AG04449 (cell line): ENCODE measurements at places on chromosomes 6 and 20.

- no peak for DNase-seq
Observed at GRCh38 chr6:79862126-79862525, 85.2 kb downstream of the ELOVL4 start.

DNA sequence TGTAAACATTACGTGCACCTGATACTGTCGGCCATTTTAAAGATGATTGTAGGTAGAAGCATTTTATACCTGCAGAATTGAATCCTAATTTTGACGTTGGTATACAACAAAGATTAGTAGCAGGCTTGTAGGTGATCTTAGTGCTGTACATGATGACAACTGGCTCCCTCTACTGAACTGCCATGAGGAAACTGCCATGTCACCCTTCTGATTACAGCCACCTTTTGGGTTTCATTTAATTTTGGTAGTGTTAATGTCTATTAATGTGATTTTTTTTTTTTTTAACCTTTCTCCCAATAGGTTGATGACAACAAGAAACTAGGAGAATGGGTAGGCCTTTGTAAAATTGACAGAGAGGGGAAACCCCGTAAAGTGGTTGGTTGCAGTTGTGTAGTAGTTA, 2.3 kb downstream of the RPS12 start:
- no peak for DNase-seq

- DNase-seq, result peak; percentile 79
Observed at GRCh38 chr20:58623579-58624473, 27.3 kb upstream of the STX16 start.

DNA sequence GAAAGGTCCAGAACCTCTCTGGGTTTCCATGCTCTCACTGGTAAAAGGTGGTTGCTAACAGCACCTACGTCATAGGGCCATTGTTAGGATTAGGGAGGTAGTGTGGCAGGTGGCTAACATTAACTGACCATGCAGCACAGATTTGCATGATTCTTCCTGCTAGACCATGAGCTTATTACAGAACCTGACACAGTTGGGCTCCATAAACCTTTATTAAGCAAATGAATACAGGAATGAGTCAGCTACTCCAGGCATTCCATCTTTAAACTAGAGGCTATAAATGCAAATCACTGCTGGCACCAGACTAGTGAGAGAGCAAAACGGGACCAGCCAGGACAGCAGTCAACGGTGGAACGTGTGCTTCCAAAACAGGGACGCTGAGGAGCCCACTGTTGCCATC, 440.1 kb downstream of the PTPRT start:
- DNase-seq, result no peak

- DNase-seq, result no peak
Observed at GRCh38 chr6:137903933-137904821, 37.1 kb downstream of the TNFAIP3 start.

GRCh38 chr6:14113976-14114375, 3.6 kb upstream of the CD83 start:
- DNase-seq, result no peak

- no peak for DNase-seq
Observed at GRCh38 chr20:44032583-44033331, 118.1 kb downstream of the TOX2 start.

DNA sequence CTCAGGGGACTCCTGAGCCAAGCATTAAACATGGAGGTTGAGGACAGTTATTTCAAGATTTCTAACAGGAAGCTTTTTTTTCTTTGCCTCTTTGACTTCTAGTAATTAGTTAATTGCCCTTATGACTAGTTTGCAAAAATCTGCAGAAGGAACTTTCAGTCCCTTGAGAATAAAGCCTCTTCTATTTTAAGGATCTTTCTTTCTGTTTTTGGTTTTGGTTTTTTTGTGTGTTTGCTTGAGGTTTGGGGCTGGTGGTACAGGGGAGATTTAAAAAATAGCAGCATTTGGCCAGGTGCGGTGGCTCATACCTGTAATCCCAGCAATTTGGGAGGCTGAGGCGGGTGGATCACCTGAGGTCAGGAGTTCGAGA, 259.3 kb downstream of the BMP7 start:
- no peak for DNase-seq

- DNase-seq, result no peak
Observed at GRCh38 chr6:139648430-139649000, 274.1 kb upstream of the CITED2 start.

DNA sequence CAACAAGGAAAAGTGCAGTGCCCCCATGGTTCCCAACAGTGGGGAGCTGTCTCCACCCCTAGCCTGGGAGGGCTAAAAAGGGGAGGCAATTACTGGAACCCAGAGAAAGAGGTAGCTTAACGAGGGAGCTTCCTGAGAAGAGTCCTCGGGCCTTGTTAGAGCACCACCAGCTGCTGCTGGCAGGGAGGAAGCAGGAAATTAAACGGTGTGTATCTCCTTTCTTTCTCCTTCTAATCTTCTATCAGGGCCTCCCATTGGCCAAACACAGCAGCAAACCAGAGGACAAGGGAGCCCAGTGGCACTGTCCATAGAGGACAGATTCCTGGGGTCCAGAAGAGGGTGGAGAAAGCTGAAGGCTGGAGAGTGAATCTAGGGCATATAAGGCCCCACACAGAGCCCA, 7.6 kb upstream of the BTN2A2 start:
- DNase-seq, result no peak

GRCh38 chr6:106629103-106629858, at the start of the genes QRSL1 and RTN4IP1:
TSS of gene QRSL1 (plus strand) at chr6:106629578. CDS start at chr6:106629682, 104 bp downstream.
TSS of gene RTN4IP1 (minus strand) at chr6:106629498. CDS start at chr6:106629021, 477 bp downstream.
- peak; percentile 63 for DNase-seq

DNA sequence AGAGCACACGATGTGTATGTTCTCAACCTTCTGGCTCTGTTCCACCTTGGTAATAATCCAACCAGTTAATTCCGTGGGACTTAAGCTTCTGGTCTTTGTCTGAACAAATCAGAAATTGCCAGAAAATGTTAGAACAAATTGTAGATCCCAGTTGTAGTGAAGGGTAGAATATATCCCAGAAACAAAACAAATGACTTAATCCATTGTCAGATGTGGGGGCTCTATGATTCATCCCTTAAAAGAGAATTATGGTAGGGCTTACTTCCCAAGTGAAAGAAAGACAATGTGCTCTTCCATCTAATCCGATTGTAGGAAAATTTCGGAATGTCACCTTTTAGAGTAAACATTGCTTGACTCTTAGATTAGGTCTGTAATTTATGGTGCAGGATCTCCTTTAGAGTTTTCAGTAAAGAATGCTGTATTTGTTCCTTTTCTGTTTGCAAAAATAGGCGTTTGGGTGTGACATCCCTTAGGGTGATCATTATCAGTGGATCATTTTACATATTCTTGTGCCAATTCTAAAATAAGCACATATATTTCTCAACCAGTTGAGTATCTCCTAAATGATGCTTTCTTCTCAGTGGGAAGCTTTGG, 234.5 kb upstream of the ZNF217 start:
- DNase-seq, result peak; percentile 93

DNA sequence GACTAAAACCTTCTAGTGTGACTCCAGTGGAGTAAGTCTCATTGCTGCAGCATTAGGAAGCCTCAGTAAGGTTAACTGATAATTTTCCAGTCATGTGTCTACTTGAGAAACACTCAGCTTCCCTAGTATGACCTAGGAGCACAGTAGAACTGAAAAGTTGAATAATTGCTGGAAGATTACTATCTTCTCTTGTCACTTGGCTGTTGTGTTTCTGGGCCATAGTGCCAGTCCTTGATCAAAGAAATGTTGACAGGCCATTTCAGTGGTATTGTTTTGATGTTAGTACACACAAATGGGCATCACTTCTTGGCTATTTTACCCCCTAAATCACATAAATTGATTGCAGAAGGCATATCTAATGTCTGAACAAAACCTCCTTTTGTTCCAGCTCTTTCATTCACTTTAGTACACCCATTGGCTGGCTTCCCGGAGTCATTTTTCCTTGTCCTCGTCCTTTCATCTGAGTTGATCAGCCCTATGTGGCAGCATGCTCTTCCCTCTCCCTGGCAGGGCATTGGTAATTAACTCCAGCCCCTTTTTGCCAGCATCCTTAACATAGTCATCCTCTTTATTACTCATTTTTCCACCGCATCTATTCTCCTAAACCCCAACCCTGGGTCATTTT, 6.0 kb downstream of the ENPP3 start:
- DNase-seq, result no peak

DNA sequence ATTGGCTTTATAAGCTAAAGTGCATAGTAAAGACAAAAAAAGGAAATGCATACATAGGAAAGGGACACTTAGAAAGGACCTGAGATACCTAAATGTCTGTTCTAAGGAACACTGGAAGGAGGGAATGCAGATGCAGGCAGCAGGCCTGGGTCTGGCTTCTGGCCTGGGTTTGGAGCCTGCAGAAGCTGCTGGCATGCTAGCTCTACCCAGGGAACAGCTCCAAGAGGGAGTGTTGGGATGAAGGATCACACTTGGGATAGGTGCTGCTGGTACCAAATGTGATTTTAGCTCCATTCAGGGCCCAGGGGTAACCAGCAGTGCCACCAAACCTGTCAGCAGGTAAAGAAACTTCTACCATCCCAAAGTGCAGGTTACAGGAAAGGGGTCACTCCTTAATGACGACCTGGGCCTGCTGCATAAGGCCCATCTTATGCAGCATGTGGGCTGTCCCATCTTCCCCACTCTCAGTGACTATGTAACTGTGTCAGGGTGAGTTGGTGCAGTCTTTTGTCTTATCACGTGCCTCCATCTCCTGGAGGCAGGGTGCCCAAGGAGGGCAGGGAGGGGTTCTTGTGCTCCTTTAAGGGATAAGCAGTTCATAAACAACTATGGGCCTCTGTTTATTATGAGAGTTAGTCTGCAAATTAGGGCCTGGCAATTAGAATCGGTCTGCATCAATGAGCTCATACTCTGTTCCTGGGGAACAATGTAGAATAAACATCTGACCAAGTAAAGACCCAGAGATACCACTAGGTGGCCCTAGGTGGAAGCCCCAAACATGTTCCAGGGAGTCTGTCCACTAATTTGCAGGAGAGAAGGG, 26.9 kb downstream of the DDX27 start:
- peak; percentile 17 for DNase-seq

GRCh38 chr6:82687855-82688254, 324.2 kb downstream of the TPBG start:
- DNase-seq, result no peak

DNA sequence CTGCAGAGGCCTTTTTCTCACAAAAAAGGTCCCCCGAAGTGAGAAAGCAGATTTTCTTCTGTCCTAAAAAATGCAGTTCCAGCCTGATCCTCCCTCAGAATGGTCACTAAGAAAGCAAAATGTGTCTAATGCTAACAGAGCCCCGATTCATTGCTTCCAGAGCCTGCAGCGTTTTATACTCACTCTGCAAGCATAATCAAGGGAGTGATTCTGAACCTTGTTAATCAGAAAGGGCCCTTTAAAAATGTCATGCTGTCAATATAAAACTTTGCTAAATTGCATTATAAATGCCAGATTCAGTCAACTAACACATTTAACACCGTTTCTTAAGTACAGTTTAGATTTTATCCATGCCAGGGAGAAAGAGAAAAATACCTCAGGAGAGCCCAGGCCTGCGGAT, 202.8 kb downstream of the CD83 start:
- DNase-seq, result no peak

- DNase-seq, result no peak
Observed at GRCh38 chr20:53069132-53069531, 97.0 kb downstream of the TSHZ2 start.

GRCh38 chr6:16229700-16230099, 8.7 kb upstream of the GMPR start:
- no peak for DNase-seq

DNA sequence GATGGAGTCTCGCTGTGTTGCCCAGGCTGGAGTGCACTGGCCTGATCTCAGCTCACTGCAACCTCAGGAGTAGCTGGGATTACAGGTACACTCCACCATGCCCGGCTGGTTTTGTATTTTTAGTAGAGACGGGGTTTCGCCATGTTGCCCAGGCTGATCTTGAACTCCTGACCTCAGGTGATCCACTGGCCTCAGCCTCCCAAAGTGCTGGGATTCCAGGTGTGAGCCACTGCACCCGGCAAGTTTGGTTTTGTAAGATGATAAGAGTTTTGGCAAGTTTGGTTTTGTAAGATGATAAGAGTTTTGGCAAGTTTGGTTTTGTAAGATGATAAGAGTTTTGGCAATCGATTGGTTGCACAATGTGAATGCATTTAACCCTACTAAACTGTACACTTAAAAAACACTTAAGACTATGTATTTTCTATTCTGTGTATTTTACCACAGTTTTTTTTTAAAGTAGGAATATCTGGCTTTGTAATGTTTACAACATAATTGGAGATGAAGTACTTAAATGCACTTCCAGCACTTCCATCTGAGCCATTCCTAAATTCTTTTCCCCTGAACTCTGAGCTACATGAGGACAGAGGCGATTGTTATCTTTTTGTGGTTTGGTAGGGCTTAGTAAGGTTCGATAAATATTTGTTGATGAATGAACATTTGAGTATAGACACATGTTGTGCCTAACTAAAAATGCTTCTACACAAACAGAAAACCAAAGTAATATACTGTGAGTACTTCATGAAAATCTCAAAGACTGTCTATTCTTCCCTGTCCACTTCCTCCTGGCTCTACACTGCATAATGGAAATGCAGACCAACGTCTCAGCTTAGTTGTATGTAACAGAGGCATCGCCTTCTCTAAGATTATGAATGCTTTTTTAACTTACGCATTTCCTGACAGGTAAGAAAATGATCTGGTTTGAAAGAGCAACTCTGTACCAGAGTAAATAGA, 18.8 kb downstream of the SAMHD1 start:
- no peak for DNase-seq

DNA sequence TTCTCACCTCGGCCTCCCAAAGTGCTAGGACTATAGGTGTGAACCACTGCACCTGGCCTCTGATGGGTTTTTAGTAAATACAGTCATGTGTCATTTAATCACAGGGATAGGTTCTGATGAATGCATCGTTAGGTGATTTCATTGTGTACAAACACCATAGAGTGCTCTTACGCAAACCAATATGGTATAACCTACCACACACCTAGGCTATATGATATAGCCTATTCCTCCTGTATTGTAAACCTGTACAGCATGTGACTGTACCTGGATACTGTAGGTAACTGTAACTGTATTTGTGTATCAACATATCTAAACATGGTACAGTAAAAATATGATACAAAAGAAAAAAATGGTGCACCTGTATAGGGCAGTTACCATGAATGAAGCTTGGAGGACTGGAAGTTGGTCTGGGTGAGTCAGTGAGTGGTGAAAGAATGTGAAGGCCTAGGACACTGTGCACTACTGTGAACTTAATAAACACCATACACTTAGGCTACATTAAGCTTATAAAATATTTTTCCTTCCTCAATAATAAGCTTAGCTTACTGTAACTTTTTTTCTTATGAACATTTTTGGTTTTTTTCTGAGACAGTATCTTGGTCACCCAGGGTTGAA, 10.0 kb downstream of the BICRAL start:
- DNase-seq, result no peak

GRCh38 chr6:150830439-150831165, 34.9 kb upstream of the MTHFD1L start:
- DNase-seq, result peak; percentile 37

DNA sequence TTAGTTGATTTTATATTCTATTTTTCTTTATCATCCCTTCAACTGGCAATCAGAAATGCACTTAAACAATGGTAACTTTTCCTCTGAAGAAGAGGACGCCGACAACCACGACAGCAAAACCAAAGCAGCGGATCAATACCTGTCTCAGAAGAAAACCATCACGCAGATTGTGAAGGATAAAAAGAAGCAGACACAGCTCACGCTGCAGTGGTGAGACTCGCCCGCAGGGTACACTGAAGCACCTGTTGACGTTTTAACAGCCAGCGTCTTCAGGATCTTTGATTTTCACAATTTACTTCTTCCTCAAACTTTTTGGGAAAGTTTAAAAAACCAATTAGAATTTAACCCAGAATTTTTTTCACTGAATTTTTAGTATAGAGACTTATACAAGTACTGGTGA, 701 bp downstream of the RFX6 start:
- DNase-seq, result no peak
